A549 (cell line): ENCODE measurements at places on chromosomes 13 and 19.

GRCh38 chr13:75329097-75329496, 152.9 kb downstream of the TBC1D4 start:
- no peak for DNase-seq

DNA sequence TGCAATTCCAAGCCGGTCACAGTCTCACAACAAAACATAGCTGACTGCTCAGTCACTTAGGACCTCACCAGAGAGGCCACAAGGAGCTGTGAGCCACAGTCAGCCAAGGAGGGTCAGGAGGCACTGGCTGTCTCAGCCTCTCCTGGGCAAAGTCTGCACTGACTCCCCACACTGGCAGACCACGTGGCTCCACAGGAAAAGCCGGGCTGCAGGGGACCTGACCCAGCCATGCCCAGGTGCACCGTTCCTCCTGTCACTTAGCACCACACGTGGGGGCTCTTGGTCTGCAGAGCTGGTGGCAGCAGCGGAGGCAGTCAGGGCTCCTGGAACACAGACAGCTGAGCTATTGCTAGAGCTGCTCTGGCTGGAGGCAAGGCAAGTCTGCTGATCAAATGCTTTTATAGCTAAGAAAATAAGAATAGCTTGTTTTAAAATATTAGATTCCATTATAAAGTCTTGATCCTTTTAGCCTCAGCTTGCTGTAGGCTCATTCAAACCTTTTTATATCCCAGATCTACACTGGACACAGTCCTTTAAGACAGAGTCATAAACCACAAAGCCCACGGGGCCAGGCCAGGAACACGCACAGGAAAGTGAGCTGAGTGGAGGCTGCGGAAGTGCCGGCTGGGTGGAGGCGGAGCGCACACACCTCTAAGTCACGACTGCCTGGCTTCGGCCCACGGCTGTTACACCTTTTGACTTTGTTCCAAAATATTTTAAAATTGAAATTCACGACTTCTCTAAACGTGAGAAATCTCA, 744.1 kb downstream of the UQCRFS1 start:
- DNase-seq: no peak

DNA sequence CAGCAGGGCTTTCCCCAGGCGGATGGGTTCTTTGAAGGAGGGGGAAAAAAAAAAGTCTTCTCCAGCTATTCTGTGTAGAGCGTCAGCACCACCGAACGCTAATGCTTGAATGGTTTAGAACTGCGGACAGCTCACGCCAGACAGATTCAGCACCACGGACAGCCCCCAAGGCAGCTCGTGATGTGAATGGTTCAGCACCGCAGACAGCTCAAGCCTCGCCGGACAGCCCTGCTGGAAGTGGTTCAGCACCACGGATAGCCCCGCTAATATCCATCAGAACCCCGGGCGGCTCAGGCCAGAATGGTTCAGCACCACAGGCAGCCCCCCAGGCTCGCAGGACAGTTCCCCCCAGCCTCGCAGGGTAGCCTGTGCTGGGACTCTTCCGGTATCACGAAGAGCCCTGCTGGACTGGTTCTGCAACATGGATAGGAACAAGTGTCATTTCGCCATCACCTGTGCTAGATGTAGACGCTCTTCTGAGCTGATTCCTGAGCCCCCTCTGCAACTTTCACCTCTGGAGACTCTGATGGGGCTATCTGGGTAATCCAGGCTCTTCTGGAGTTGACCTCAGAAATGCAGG, 4.9 kb upstream of the SMIM17 start:
- DNase-seq: peak; percentile 21

DNA sequence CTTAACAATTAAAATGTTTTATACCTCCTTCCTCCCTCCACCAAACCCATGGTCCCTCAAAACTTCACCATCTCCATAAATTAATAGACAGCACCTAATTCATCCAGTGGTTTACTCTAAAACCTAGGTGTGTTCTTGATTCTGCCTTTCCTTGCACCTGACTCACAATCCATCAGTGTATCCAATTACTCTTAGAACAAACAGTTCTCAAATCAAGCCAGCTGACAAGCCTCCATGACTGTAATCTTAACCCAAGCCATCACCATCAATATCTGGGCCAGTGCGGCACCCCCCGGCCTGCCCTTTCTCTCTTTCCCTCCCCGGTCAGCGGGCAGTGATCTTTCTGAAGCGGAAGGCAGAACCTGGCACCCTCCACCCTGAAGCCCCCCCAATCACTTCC, 75.6 kb downstream of the TNFRSF19 start:
- DNase-seq: no peak
